Mucosa of gallbladder (tissue), 1 donor: ENCODE measurements at places on chromosomes 13 and 19. TPM values are rescaled to one million over a fixed set of nuclear protein-coding genes. Genes with fewer than 3 reads are reported as not detected.

The CYSLTR2 gene
- 3.6 TPM for total RNA-seq

The PSMC4 gene
- total RNA-seq = 91.1 TPM

The MPHOSPH8 gene
- 41.7 TPM for total RNA-seq

The SSBP4 gene
- total RNA-seq = 68.1 TPM

The KIR2DL1 gene
- not detected for total RNA-seq

The LAIR1 gene
- 36.1 TPM for total RNA-seq

The BRD4 gene
- 87.8 TPM for total RNA-seq

The IRGC gene
- not detected for total RNA-seq

The ATP13A1 gene
- total RNA-seq = 86.5 TPM

The KLK10 gene
- 42.8 TPM for total RNA-seq

The FGF22 gene
- 0.17 TPM for total RNA-seq

The ZNF235 gene
- total RNA-seq = 6.8 TPM

The SYT5 gene
- not detected for total RNA-seq

The ZNF433 gene
- 7.7 TPM for total RNA-seq

GRCh38 chr13:109483284-109483683, 303.1 kb downstream of the IRS2 start:
- no peak for DNase-seq

DNA sequence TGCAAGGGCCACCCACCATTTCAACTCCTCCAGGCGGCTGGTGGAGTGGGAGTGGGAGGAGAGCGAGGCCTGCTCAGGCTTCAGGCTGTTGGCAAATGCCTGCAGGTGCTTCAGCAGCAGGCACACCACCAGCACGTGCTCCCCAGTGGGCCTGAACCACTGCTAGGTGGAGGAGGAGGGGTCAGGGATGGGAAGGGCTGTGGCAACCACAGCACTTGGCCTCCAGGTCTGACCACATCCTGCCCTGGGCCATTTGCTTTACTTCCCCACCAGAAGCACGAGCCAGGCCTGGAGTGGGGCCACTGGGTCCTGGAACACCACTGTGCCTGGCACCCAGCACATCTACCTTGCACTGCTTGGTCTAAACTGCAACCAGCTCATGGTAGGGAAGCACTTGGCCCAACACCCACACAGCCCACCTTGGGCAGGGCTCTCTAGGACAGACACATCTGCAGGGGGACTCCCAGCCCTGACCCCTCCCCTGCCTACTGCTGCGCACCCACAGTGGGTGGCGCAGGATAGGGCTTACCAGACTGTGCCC, 26.2 kb downstream of the TUBA3C start:
- no peak for DNase-seq

DNA sequence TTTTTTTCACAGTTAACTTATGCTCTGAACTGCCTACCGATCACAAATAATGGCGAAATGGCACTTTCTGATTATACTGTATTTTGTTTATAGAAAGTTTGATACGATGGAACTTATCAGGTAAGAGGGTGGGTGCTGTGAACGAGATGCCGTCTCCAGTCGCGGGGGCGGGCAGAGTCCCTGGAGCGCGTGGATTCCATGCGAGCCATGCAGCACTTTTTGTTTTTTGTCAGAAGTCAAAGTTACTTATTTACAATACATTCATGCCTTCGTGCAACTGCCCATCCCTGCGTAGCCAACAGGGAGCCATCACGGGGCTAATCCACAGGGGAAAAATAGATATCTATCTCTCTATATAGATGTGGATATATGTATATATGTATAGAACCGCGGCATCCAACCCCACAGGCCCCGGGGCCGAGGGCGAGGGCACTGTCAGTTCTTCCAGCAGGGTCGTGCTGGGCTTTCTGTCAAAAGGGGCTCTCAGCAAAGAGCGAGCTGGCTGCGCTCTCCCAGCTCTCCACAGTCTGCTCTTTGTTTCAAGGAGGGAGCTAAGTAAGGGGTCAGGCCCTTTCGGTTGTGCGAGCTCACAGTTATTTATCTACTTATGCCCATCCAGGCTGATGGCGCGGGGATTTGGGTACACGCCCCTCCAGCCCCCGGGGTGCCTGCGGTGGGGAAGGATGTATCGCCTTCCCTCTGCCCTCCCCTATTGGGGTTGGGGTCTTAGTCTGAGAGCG, 3.4 kb downstream of the SLITRK1 start:
- DNase-seq = no peak

DNA sequence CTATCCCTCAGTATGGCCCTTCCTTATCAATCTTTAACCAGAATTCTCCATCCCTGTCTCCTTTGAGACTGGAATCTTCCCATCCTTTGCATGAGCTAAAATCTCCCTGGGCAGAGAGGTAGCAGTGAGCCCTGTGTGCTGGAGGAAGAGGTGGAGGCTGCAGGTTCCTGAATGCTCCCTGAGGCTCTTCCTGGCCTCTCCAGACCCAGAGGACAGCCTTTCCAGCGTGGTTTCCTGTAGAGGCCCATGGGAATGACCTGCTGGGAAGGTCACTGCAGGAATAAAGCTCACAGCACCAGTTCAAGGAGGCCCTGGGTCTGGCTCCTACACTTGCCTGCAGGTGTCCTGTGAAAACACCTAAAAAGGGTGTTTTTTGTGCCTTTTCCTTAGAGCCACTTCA, 4.6 kb downstream of the OR10H2 start:
- DNase-seq = no peak

DNA sequence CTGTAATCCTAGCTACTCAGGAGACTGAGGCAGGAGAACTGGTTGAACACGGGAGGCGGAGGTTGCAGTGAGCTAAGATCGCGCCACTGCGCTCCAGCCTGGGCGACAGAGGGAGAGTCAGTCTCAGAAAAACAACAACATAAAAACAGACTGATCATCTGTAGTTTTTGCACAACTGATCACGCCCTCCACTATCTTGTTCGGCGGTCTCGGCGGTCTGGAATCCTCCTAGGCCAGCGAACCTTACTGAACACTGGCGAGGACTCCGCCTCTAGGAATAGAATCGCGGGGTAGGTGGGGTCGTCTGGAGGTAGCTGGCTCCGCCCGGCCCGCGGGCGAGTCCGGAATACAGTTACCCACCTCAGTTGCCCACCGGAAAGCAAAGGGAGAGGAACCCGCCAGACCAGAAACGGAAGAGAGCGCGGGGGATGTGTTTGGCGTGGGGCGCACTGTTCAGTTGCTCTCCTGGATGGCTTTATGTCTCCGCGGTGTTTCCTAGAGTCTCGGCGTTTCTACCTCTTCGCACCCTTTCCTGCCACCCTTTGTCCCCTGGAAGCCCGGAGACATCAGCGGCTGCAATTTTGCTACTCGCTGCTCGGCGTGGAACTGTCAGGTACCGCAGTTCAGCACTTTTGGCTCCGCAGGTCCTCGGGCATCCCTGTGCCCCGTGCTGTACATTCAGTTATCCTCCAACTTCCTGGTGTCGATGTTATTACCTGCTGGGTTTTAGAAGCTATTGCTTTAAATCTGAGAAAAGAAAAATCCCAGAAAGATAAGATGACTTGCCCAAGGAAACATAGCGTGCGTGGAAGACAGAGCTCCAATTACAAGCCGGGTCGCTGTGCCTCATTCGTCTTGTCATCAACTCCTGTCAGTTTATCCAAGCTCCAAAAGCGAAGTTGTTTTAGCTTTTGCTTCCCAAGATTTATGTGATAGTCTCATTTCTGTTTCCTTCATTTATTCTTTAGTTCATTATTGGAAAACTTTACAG, 24.9 kb upstream of the HNRNPA1L2 start:
- DNase-seq = peak; percentile 71

GRCh38 chr19:11023016-11023415, 62.2 kb downstream of the SMARCA4 start:
- DNase-seq = no peak

- DNase-seq = no peak
Measured at GRCh38 chr13:78689011-78689410, 30.1 kb upstream of the OBI1 start.

- DNase-seq = no peak
Measured at GRCh38 chr13:110422913-110423688, 116.0 kb downstream of the COL4A2 start.

DNA sequence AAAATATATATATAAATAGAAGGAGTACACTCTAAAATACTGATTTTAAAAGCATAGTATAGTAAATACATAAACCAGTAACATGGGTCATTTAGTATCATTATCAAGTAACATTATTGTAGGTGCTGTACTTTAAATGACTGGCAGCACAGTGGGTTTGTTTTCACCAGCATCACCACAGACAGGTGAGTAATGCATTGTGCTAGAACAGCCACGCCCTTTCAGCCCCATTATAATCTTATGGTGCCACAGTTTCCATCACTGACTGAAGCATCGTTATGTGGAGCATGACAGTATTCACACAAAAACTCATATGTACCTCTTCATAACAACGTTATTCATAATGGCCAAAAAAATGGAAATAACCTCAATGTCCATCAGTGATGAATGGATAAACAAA, 88.3 kb downstream of the DHRS12 start:
- DNase-seq = no peak

DNA sequence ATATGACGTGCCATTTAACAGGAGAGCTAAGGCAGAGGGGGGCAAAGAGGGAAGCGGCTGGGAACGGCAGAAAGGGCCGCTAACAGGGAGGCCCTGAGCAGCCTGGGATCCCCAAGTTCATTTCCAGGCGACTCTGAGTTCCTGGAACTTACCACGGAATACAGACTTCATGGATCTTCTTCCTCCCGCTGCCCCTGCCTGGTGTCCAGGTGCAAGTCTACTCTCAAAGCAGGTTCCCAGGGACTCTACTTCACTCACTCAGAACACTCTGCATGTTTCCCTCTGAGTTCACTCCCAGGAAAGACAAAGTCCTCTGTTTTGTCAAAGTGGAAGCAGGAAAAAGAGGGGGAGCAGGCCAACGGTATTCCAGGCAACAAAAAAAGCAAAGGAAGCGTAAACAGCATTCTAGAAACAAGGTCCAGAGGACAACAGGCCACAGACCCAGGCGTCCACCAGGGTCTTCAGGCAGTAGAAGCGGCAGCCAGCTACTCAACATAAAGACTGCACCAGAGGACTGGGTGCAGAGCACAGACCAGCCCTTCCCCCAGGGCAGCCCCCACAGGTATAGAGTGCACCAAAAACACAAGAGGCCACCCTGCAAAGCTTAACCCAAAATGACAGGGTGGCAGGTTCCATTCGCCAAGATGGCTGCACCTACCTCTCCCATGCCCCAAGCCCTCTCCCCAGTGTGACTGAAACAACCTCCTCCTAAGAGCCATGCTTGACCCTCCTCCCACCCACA, 3.0 kb downstream of the MIER2 start:
- no peak for DNase-seq

DNA sequence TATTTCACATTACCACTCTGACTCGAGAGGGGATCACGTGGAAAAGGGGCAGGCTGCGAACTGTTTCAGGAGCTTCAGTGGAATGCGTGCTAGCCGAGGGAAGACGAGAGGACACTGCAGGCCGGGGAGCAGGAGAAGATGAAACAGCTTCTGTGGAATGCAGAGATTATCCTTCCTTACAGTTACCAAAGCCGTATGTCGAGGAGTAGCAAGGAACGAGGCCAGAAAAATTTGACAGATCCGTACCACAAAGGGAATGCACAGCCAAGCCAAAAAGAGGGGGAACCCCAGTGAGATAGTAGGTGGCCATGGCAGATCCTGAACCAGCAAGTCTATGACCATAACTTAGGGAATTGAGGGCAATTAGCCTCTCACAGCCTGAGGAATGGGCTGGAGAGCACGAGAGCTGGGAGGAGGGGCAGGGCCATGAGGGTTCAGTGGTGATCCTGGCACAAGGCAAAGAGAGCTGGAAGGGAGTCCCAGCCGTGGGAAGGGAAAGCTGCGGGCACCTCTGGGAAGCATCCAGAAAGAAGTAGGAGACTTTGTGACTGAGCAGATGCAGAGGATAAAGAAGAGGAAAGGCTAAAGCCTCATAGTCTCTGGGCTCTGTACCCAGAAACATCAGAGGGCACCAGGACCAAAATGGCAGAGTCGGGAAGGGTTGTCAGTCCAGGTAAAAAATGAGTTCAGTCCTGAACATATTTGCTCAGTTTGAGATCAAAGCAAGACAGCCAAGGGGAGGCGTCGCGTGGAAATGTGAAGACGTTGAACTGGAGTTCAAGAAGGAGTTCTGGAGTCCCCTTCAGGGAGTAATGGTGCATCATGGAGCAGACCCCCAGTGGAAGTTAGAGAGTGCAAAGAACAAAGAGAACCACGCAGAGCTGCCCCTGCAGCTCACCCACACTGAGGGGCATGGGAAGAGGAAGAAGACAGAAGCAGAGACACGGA, 5.1 kb downstream of the COL4A1 start:
- no peak for DNase-seq

DNA sequence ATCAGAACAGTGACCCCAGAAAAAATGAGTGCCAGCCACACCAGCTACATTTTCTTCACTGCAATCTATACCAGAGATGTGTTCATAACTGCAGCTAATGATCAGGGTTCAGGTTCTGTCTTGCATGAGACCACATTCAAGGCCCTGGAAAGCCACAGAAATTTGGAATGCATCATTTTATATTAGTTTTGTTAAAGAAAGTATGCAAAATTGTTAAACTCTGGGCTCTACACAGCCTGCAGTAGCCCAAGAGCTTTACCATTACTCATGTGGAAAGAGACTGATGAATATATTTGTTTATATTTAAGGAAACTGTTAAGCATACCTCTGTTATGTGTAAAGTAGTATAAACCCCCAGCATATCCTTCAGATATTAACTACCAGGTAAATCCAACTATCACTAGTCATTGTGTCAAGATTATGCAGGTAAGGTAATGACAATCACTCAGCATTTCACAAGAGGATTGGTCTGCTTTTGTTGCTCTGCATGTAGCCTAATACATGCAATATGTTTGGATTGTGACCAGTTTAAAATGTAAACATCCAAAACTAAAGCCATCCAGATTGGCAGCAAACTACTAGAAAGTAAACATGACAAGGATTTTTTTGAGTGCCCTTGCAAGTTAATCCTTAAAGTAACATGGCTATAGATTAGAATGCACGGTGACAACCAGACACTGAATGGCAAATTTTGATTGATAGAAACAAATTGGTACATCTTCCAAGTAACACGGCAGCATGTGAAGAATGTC, 429.1 kb upstream of the ARGLU1 start:
- no peak for DNase-seq

- DNase-seq = no peak
Measured at GRCh38 chr19:57786286-57786685, 16.8 kb downstream of the ZNF586 start.

DNA sequence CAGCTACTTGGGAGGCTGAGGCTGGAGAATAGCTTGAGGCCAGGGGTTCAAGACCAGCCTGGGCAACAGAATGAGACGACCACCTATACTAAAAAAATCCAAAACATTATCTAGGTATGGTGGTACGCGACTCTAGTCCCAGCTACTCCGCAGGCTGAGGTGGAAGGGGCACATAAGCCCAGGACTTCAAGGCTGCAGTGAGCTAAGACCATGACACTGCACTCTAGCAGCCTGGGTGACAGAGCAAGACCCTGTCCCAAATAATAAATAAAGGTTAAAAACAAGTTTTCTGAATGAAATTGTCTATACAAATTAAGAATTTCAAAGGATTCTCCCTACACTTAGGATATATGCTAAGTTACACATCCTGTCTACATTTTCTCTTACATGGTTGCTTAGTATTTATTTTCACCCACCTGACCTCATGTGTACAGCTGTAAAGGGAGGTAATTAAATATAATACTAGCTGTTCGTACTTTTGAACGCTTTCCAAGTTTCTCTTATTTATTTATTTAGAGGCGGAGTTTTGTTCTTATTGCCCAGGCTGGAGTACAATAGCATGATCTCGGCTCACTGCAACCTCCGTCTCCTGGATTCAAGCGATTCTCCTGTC, 1.6 kb downstream of the SLC25A30 start:
- no peak for DNase-seq
